ENCODE measurements at places on chromosomes 12 and 14. TPM values are rescaled to one million over a fixed set of nuclear protein-coding genes. Genes with fewer than 3 reads are reported as not detected.

FGD4 gene
- 25.2 TPM for polyA plus RNA-seq

GRIP1 gene
- 0.76 TPM for polyA plus RNA-seq

SELPLG gene
- polyA plus RNA-seq = 5.8 TPM

IL23A gene
- 0.27 TPM for polyA plus RNA-seq

IAPP gene
- not detected for polyA plus RNA-seq
